Stimulated activated CD8-positive, alpha-beta memory T cell treated with anti-CD3 and anti-CD28 coated beads, Interleukin-15, amount 100 ng/mL, for 4 hours (primary cell): ENCODE measurements at places on chromosomes 3 and 15.

DNA sequence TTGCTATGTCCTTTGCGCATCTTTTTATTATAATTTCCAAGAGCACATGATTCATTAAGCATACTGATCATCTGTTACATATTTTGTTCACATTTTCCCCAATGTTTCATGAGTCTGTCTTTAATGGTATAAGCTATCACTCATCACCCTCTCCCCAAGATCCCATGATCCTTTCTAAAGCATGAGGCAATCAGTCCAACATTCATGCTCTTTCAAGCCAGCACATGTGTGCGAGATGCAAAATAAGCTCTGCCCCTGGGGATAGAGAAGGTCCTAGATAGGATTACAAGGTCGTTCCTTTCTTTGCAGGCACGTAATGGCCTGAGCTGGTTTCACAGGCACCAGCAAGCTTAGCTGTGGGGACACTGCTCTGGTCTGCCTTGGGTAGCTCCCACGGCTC lies 32.2 kb upstream of the B3GNT5 start:
- DNase-seq: no peak

DNA sequence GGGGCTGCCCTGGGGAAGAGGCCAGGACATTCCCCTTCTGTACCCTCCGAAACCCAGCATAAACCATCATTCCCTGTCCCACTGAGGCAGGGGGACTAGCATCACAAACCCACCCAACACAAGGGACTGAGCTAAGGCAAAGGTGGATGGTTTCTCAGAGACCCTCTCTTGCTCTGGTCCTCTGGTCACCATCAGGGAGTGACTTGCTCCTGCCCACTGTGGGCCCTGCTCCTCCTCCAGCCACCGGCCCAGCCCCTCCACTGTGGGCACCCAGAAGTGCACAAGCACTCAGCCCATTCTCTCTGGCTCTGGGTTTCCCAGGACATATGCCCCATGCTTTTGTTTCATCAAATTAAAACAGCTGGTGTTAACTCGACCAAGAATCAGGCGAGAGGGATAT lies 44.9 kb downstream of the PTH1R start:
- DNase-seq: no peak

- DNase-seq: no peak
These were observed 67.1 kb upstream of the SEC13 start for GRCh38 chr3:10387881-10388609.

- DNase-seq: peak; percentile 54
These were observed 12.7 kb downstream of the ATP10A start for GRCh38 chr15:25850154-25851111.

GRCh38 chr15:63387748-63388493 lies 6.3 kb upstream of the CA12 start:
- DNase-seq: no peak

DNA sequence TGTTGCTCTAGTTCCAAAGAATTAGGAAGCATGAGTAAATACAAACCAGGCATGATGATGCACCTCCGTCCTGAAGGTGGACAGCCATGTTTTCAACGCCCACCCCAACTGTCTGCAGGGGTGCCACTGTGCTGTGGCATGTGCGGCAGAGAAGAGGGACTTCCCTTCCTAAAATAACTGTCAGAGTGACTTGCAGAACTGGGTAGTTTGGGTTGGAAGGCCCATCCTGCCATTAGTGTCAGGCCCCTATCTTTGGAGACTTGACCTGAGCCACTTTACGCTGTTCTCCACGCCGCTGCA lies 17.4 kb upstream of the STAB1 start:
- no peak for DNase-seq

- DNase-seq: no peak
These were observed 192.0 kb downstream of the XXYLT1 start for GRCh38 chr3:195078891-195079440.

- DNase-seq: no peak
These were observed 12.5 kb downstream of the SH2D7 start for GRCh38 chr15:78104566-78105475.

DNA sequence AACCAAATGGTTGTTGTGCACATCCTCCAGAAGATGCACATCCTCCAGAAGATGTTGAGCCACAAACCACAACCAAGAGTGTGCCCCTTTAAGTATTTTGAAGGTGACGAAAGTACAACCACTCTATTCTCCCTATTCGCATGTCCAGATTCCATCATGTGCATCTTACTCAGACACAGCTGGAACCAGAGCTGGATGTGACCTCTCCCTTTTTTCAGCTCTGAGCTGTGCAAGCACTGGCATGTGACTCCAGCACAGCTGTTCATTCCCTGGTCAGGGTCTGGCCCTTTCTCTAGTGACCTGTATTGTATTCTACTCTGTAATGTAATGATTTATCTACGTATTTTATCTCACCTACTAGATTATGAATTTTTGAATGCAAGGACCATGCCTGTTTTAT lies 29.3 kb upstream of the DLG1 start:
- DNase-seq: no peak

- DNase-seq: no peak
These were observed 45.4 kb upstream of the RPL32 start for GRCh38 chr3:12886736-12887135.

DNA sequence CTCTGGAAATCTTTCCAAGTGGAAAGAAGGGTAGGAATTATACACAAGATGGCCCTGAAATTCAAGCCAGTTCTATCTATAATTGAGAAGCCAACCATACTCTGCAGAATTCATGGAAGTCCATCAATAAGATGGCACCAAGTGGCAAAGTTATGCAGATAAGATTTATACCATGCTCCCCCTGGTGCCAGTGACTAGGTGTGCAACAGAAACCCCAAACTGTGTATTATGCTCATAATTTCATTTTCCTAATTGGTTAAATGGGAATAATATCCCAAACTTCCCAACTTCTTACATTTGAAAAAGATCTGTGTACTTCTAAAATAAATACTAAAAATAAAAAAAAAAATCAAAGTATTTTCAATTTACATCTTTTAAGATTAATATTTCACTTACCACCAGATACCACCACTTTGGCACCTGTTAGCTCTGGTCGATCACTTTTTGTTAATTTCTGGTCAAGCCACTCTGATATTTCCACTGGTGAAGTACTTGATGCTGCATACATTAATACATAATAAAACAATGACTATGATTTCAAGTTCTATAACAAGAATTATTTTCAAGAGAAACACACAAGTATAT lies 25.9 kb downstream of the ETFA start:
- no peak for DNase-seq

- DNase-seq: no peak
These were observed 273.3 kb upstream of the ZPLD1 start for GRCh38 chr3:102161384-102162006.

GRCh38 chr15:71366926-71367325 lies 251.7 kb downstream of the THSD4 start:
- no peak for DNase-seq

DNA sequence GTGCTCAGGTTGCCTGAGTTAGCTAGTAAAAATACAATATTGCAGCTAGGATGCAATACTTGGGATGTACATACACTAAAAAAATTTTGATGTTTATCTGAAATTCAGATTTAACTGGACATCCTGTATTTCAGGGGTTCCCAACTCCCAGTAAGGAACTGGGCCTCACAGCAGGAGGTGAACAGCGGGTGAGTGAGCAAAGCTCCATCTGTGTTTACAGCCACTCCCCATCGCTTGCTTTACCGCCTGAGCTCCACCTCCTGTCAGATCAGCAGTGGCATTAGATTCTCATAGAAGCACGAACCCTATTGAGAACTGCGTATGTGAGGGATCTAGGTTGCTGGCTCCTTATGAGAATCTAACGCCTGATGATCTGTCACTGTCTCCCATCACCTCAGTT lies 285.1 kb upstream of the PROK2 start:
- DNase-seq: no peak

- DNase-seq: no peak
These were observed 15.6 kb upstream of the RAF1 start for GRCh38 chr3:12679468-12679867.

DNA sequence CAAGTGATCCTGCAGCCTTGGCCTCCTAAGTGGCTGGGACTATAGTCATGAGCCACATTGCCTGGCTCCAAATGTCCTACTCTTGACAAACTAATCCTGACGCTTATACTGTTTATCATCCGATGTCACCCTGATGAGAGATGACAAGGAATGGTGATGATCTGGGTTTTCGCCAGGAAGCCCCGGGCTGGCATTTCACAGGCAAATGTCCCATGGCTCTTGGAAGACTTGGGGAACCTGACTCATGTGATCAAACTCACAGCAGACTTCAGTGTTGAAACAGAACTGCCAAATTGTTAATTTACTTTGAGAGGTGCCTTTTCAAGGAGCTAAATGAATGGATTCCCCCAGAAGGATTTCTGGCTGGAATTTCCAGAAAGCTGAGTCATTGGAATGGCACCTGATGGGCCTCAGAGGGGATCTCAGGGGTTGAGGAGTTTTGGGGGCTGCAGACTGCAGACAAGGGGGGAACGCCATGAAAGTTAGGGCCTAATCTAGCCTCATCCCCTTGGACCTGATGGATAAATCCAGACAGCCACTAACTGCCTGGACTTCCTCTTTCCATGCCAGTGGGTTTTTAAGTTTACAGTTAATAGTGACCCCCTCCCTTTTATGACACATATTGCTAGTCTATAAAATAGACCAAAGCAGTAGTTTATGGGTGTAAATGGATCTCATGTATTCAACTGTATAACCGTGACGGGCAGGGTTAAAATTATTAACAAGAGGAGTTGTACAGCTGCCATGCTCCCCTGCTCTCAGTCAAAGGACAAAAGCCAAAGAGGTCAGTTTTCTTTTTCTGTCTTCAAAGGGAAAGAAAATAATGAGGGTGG lies 146.6 kb downstream of the CHSY1 start:
- no peak for DNase-seq

DNA sequence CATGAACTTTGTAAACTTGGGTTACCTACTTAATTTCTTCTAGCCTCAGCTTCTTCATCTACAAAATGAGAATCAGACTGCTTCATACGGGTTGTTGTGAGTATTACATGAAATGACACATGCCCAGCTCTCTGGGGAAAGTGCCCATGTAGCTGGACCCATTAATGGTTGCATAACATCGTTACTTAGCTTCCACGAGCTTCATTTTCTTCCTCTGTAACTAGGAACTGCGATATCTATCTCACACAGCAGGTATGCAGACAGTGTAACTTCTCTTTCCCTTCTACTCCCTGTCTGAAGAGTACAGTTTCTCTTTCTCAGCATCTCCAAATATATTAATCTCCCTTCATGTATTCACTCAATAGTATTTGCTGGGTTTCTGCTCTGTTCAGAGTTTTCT lies 37.9 kb upstream of the DLG1 start:
- no peak for DNase-seq

- DNase-seq: no peak
These were observed 56.4 kb downstream of the NEDD4 start for GRCh38 chr15:55937040-55937439.

GRCh38 chr3:179156170-179156569 lies 8.0 kb downstream of the PIK3CA start:
- no peak for DNase-seq

GRCh38 chr3:10977892-10978510 lies 14.5 kb upstream of the SLC6A1 start:
- DNase-seq: no peak

- no peak for DNase-seq
These were observed 1056.8 kb downstream of the ROBO2 start for GRCh38 chr3:78096488-78097255.

GRCh38 chr3:119570229-119570628 lies 9.1 kb upstream of the ADPRH start:
- DNase-seq: no peak

DNA sequence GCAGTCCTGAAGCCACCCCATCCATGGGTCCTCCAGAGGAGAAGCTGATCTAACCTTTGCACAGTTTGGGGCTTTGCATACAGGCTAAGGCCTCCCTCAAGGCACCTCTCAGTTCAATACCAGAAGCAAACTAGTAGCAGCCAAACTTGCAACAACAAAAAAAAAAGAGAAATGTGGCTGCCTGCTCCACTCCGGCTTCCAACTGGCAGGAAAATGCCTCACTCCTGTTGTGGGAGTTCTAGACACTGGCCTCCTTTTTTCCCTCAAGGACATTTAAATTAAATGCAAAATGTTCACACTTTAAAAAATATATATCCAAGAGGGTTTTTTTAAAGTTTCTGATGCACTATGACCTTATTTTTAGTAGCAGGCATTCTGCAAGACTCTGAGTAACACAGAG lies 216.0 kb upstream of the TPM1 start:
- no peak for DNase-seq

- no peak for DNase-seq
These were observed 2.0 kb upstream of the CLDN16 start for GRCh38 chr3:190385731-190386688.

DNA sequence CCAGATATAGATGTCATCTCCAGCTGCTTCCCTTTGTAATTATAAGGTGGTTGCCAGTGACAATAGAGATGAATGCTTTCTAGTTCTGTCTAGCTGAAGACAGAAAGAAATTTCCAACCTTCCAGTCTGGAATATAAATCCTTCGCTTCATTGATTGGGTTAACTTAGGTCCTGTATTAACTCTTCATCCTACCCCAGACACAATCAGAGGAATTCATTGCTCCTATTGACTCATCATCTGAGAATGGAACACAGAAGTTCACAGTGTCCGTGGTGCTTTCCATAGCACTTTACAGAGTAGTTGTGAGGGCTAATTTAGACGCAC lies 241.4 kb downstream of the NFKBIZ start:
- DNase-seq: no peak

GRCh38 chr3:55482496-55483195 lies 4.5 kb downstream of the WNT5A start:
- no peak for DNase-seq

- no peak for DNase-seq
These were observed at the start of gene AQP9 for GRCh38 chr15:58138106-58138505. AQP9 (plus strand) TSS chr15:58138381; CDS start chr15:58138566, 185 bp downstream.

DNA sequence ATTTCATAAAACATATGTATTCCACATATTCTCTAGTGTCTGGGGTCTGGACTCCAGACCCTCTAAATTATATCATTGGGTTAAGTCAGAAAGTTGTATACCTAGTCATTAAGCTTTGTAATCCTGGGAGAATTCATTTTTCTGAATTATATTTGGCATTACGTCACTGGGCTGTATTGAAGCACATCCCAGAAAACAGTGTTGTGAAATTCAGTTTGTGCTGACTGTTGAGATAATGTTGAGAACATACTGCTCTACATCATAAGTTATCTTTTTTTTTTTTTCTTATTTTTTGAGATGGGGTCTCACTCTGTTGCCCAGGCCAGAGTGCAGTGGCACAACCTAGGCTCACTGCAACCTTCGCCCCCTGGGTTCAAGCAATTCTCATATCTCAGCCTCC lies 153.1 kb upstream of the STT3B start:
- DNase-seq: no peak

- no peak for DNase-seq
These were observed 54.6 kb upstream of the VILL start for GRCh38 chr3:37935756-37936666.

DNA sequence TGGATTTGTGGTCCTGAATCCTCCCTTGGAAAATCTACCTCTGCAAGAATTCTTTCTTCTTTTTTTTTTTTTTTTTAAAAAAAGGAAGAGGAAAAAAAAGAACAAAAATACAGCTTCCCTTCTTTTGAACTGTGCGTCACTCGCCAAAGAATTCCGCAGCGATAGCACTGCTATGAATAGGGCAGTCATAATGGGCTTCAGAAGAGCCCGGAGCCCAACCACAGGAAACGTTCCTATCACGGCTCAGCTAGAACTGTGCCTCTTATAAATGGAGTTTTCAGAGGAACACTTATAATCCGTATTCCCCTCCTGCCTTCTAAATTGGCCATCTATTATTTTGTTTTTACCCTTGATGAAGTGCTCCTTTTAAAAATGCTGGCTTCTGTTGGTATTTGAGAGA lies 227.7 kb downstream of the ADAMTS17 start:
- no peak for DNase-seq
